Kidney epithelial cell (primary cell): ENCODE measurements at places on chromosomes 7 and 10.

DNA sequence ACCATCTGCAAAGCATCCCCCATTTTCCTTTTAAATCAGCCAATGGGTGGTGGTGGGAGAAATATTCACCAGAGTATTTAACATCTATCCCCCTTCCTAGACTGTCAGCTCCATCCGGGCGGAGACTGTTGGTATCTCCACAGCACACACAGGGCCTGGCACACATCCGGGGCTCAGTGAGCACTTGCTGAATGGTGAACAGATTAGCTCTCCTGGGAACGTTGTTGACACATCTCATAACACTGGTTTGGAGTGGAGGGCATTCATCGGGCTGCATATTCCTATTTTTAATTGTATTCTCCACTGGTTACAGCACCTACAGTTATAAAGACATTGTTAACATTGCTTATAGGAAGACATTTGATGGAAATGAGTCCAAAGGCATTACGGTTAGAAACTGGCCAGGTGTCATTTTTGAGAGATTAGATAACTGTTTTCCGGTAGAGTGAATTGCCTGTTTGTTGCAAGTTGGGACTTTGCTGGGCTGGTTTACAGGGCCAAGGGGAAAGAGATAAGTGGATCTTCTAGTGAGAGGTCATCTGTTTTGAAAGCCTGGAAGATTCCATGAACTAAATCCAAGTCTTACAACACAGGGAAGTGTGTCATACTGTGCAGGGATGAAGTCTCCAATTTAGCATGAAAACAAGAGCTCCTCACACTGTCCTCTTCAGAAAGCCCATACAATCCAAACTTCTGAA, 101.8 kb downstream of the EGFR start:
- DNase-seq: no peak

DNA sequence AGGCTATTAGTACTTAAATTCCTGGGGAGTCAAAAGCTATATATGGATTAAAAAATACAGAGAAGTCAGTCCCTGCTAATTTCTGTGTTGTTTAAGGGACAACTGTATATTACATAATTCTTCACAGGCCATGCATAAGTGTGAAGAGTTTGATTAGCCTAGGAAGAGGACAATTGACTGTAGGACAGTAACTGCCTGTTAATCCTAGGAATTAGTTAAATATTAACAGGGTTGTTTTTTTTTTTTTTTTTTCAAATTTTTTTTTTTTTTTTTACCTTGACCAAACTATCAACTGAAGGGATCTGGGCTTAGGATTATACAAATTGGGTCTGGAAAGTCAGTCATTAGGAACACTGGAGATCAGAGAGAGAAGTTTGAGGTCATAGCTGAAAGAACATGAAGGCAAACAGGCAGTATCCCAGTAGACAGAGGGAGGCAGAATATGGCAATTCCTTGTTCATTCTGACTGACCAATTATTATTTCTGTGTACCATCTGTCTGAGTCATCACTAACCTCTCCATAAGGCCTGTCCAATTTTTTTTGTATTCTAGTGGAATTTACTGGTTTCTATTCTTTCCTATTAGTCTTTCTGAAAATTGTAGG, 1139.2 kb downstream of the SORCS1 start:
- DNase-seq: no peak

GRCh38 chr10:96321822-96322221, 17.6 kb downstream of the DNTT start:
- DNase-seq: no peak

DNA sequence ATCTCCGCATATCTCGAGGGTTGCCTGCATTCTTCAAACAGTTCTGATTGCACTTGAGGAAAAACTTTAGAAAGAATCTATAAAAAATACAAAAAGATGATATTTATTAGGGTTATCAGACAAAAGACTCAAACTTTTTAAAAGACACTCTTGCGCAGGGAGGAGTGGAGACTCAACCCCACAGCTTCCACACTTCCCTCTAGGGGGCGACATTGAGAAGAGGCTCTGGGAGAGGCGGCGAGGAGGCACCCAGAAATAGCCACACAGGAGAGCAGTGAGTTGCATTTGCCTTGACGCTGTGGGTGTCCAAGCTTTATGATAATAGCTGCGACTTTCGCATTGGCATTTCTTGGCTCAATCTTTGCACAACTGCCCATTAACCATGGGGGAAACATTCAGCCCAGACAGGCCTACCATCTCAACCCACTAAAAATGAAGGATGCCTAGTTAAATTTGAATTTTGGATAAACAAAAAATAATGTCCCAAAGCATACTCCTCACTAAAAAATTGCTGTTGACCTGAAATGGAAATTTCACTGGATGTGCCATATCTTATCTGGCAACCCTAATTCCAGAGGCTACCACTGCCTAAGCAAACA, 86.2 kb downstream of the EBF3 start:
- DNase-seq: no peak

- DNase-seq: no peak
These were observed 4.5 kb downstream of the PTER start for GRCh38 chr10:16441173-16441840.

DNA sequence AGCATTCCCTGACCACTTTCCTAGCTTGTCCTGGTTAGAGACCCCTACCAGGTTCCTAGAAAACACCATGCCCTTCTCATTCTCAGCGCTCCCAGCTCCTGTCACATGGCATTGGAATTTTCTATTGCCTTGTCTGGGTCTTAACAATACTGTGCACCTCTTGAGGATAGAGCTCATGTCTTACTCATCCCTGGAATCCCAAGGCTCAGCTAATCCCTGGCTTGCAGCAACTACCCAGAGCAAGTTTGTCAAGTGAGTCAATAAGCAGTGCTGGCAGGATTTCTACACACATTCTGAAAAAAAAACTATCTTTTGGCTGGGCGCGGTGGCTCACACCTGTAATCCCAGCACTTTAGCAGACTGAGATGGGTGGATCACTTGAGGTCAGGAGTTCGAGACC, 11.7 kb upstream of the PRDX3 start:
- DNase-seq: peak; percentile 82

- no peak for DNase-seq
These were observed 33.9 kb upstream of the XPNPEP1 start for GRCh38 chr10:109957092-109957797.

GRCh38 chr10:28684157-28684985, 7.0 kb downstream of the BAMBI start:
- no peak for DNase-seq

DNA sequence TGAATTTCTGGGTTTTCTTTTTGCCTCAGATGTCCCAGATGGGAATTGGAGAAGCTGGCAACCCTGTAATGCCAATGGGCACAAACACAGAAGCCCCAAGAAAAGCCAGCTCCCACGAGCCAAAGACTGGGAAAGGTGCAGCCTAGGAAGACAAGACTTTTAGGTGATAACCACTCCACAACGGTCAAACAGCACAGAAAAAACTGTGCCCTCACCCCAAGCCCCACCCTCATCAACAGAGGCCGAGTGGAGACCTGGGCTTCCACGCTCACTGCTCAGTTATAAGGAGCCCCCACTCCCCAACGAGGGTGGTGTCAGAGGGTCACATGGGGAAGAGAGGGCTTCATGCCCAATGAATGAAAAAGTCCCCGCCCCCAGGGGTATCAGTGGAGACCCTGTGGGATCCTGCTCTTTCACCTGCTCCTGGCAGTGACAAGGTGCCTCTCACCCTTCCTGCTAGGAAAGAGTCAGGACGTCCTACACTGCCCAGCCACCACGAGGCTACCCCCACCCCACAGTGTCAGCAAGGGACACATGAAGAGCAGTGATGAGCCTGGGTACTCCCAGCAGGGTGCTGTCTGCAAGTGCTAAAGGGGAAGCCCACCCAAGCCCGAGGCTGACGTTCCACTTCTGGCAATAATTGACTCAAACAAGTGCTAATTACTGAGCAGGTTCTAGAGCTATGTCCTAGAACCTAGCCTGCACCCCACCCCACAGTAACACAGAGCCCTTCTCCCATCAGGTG, 8.3 kb downstream of the TMEM273 start:
- no peak for DNase-seq

- no peak for DNase-seq
These were observed 30.8 kb downstream of the UNCX start for GRCh38 chr7:1263391-1263951.

DNA sequence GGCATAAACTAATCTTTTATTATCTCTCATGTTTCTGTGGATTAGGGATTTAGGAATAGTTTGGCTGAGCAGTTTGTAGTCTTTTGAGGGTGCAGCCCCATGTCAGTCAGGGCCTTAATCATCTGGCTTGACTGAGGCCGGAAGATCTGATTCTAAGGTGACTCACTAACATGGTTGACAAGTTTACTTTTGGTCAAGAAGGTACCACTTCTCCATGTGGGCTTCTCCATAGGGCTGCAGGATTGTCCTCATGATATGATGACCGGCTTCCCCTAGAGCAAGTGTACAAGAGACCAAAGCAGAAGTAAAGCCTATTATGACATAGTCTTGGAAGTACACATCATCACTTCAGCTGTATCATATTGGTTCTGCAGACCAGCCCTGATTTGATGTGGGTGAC, 45.9 kb upstream of the OIT3 start:
- DNase-seq: no peak

- peak; percentile 76 for DNase-seq
These were observed 108.4 kb upstream of the FAM3C start for GRCh38 chr7:121504482-121504881.

DNA sequence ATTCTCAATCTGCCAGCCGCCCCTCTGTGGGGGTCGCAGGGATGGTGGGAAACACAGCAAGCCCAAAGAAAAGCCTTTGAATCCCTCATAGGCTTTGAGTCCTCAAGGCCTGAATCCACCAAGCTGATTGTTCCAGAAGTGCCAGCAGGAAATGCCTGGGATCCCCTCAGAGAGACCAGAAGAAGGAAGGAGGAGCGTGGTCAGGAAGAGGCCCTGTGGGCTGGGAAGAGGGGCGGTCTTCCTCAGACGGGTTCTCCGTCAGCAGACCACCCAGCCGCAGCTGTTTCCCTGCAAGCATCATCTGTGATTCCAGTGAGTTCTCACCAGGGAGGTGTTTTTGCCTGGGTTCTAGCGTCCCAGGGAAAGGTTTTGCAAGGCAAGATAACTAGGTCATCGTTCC, 190.0 kb upstream of the KLF6 start:
- DNase-seq: no peak

DNA sequence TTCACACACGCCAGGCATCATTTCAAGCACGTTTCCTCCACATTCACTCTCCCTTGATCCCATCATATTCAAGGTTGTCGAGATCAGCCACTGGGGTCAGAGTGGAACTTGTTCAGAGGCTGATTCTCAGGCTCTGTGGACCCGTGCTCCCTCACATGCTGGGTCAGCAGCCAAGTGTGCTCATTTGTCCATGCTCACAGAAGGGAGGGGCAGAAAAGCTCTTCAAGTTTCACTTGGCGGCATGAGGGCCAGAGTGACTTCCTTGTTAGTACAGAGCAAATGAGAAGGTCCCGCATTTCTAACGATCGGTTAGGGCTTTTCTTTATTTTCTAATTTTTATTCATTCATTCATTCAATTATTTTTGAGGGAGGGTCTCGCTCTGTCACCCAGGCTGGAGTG, 82.2 kb downstream of the EBLN1 start:
- no peak for DNase-seq

DNA sequence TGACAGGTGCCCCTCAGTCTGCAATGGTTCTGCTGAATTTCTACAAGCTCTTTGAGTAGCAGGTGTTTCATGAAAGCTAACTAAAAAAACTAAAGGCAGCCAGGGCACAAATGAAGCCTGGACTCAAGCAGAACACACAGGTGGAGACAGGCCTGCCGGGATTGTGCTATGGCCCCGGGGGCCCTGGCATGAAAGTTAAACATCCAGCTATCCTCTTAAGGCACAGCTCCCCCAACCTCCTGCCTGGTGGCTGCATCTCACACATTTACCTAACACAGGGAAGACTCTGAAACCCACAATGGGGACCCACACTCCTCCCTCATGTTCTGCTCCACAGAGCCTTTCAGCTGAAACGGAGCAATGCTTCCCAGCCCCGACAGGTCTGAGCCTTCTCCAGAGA, 76.3 kb upstream of the CAMK2B start:
- DNase-seq: no peak

DNA sequence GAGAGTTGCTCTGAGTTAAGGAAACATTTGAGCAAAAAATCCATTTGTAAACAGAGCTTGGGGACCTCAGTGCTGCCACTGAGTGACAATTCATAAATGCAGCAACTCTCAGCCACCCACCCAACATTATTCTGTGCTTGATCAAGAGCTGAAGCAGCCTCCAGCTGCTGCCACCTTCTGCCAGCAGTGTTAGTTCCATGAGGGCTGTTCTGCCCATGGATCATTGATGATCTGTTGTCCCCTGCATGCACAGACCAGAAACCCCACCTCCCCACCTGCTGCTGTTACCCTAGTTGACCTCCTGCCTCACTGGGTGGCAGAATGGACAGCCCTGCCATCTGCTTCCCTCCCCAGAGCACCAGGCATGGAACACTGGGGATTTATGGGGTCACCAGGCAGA, 305.4 kb downstream of the KCNMA1 start:
- DNase-seq: no peak
